Peyer's patch (tissue), 4 donors: ENCODE measurements at places on chromosomes 1 and 21. TPM values are rescaled to one million over a fixed set of nuclear protein-coding genes. Genes with fewer than 3 reads are reported as not detected.

DNA sequence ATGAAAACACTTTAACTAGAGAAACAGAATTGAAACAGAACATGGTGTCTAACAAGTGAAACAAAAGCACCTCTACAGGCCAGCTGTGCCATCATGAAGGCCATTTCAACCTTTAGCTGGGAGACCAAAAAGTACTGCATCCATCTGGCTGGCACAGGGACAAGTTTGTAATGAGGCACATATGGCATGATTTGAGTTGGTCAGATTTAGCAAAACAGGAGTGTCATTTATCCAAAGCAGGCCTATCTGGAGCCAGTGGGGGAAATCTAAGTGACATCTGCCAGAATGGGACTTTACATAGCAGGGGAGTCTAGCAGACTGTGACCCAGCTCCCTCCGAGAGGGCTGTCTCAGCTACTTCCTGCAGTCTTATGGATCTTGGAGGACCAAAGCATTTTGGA is 51.9 kb downstream of the DNTTIP2 start:
- no peaks in the 10 kb centered on the region for H3K27me3 ChIP-seq
- DNase-seq = no peak
- no peaks in the 10 kb centered on the region for H3K36me3 ChIP-seq

DNA sequence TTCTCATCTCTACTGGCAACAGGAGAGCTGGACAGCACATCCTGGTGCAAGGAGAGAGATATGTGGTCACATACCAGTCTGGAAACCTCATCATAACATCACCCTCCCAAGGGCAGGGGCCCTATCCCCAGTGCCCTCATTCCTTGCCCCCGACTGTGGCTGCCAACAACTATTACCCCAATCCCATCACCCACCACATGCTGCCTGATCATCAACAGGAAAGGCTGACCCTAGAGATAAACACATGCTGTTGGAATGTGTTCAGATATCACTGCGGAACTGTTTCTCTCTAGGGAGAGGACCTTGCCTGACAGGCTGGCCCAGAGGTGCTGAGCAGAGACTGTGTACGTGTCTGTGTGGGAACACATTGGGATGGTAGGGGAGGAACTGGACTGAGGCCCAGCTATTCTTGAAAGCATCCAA is 4.5 kb upstream of the INKA2 start:
- H3K36me3 ChIP-seq = no peaks in the 10 kb centered on the region
- no peak for DNase-seq
- H3K4me3 ChIP-seq = no peak overlapping the region
- peak overlapping the region; percentile 20 for H3K27ac ChIP-seq

DNA sequence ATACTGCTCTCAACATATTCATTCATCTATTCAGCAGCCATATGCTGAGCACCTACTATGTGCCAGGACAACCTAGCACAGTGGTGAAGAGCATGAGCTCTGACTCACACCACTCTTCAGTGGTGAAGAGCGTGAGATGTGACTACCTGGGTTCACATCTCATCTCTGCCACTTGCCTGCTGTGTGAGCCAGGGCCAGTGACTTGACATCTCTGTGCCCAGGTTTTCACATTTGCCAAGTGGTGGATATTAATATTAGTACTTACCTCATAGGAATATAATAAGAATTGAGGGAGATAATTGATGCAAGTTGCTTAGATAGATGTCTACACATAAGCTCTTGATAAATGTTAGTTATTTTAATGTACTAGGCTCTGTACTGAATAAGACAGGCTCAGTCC is 488.9 kb downstream of the PTPRU start:
- no peaks in the 10 kb centered on the region for H3K27me3 ChIP-seq
- no peaks in the 10 kb centered on the region for H3K36me3 ChIP-seq
- no peak for DNase-seq
- H3K27ac ChIP-seq = no peak overlapping the region
- H3K4me1 ChIP-seq = no peaks in the 10 kb centered on the region

DNA sequence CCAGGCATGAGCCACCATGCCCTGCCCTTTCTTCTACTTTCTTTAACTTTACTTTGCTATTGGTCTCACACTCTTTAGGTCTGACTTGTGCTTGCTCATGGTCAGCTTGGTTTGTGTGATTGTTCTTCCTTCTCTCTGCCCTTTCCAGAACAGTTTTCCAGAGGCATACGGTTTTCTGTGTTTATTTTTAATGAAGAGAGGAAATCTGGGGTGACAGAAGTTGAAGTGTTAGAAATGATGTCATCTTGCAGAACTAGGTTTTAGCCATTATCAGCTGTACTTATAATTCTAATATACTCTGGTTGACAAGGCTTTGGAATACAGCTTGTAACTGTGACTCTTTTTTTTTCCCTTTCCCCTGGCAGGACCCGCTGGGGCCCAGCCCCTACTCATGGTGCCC is 14.4 kb downstream of the AGO3 start:
- no peak overlapping the region for H3K27ac ChIP-seq
- no peaks in the 10 kb centered on the region for H3K4me1 ChIP-seq
- DNase-seq = no peak
- H3K27me3 ChIP-seq = no peaks in the 10 kb centered on the region

- no peaks in the 10 kb centered on the region for H3K36me3 ChIP-seq
- no peak overlapping the region for H3K27ac ChIP-seq
- no peak overlapping the region for H3K4me3 ChIP-seq
- peaks cover 3% of the 10 kb centered on the region for H3K4me1 ChIP-seq
- no peak for DNase-seq
Observed at GRCh38 chr1:213055767-213056166, 4.7 kb downstream of the RPS6KC1 start.

DNA sequence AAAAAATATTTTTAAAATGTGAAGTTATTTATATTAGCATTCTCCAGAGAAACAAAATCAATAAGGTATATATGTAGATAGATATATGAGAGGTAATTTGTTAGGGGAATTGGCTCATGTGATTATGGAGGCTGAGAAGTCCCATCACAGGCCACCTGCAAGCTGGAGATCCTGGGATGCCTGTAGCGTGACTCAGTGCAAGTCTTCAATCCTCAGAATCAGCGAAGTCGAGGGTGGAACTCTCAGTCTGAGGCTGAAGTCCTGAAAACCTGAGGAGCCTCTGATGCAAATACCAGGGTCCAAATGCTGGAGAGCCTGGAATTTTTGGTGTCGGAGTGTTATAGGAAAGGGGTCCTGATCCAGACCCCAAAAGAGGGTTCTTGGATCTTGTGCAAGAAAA is 658.5 kb downstream of the USP25 start:
- no peak overlapping the region for H3K27ac ChIP-seq
- H3K4me3 ChIP-seq = no peak overlapping the region
- no peaks in the 10 kb centered on the region for H3K36me3 ChIP-seq
- H3K4me1 ChIP-seq = no peaks in the 10 kb centered on the region

DNA sequence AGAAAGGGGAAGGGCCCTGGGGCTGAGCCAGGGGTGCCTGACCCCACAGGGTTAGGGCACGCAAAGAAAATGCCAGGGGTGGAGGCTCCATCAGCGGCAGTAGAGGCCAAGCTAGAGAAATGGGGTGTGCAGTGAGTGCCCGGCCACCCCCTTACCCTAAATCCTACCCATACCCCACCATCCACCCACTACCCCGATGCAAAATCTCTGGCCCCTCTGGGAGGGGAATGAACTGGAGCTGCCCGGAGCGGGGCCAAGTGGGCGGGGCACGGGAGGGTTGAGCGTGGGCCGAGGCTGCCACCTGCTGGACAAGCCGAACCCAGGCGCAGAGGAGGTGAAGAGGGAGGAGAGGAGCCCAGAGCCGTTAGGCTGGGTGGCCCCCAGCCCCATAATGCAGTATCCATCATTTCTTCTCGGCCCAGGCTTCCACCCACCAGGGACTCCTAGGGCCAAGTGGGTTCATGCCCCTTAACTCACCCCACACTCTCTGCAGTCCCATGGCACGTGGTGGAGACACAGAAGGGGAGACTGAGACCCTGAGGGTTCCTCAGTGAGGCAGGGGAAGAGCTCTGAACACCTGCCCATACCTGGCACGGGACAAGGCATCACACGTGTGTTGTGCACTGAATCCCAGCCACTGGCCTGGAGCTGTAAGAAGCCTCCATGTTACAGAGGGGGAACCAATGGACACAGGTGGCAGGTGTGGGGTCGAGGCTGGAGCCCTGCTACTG is 1.4 kb upstream of the C1QC start:
- DNase-seq = peak; percentile 57
- H3K4me1 ChIP-seq = no peaks in the 10 kb centered on the region
- H3K4me3 ChIP-seq = no peak overlapping the region
- no peaks in the 10 kb centered on the region for H3K27me3 ChIP-seq
- H3K27ac ChIP-seq = no peak overlapping the region
- no peaks in the 10 kb centered on the region for H3K36me3 ChIP-seq

- no peak overlapping the region for H3K4me3 ChIP-seq
- H3K27me3 ChIP-seq = no peaks in the 10 kb centered on the region
- H3K27ac ChIP-seq = no peak overlapping the region
- DNase-seq = no peak
- no peaks in the 10 kb centered on the region for H3K36me3 ChIP-seq
Observed at GRCh38 chr1:40633523-40633922, 32.0 kb downstream of the RIMS3 start.

- DNase-seq = peak; percentile 96
- H3K4me3 ChIP-seq = no peak overlapping the region
- H3K27ac ChIP-seq = peak overlapping the region; percentile 94
Observed at GRCh38 chr1:23528250-23528978, 2.6 kb downstream of the E2F2 start.

DNA sequence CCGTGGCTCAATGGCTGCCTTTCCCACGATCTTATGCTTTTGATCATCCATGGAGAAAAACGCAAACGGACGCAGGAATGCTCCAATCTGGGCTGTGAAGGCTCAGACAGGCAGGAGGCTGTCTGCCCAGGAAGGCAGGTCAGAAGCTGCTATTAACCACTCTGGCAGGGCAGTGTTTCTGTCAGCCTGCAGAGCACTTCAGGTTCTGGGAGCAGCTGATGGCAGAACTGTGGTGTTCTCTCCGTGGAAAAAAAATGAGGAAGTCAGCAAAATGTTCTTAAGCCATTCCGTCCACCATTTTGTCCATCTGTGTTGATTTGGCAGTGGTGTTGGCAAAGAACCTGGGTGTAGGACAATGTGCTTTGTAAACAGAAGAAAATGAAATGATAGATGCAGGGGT is 91.7 kb downstream of the SIM2 start:
- no peaks in the 10 kb centered on the region for H3K4me1 ChIP-seq
- no peak for DNase-seq
- H3K4me3 ChIP-seq = no peak overlapping the region
- H3K27me3 ChIP-seq = no peaks in the 10 kb centered on the region

GRCh38 chr1:234108921-234109320 is 204.4 kb downstream of the SLC35F3 start:
- H3K4me3 ChIP-seq = no peak overlapping the region
- H3K36me3 ChIP-seq = no peaks in the 10 kb centered on the region
- no peak for DNase-seq
- H3K27me3 ChIP-seq = no peaks in the 10 kb centered on the region

DNA sequence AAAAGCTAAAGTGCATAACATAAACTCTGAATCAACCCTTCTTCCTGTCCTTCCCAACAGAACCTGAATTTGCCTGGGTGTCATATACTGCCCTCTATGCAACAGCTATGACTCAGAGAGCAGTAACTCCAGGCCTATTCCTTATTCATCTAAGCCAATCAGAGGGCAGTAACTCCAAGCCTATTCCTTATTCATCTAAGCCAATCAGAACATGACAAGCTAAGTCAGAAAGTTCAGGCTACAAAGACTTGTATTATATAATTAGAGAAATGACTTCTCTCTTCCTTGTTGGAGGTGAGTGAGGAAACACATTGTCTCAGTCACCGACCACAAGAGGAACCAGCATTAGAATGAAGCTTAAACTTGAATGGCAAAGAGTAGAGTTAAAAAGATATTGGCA is 26.2 kb upstream of the TADA1 start:
- DNase-seq = no peak
- H3K27me3 ChIP-seq = no peaks in the 10 kb centered on the region
- H3K4me1 ChIP-seq = no peaks in the 10 kb centered on the region
- H3K4me3 ChIP-seq = no peak overlapping the region
- no peak overlapping the region for H3K27ac ChIP-seq

- H3K36me3 ChIP-seq = no peaks in the 10 kb centered on the region
- no peak overlapping the region for H3K27ac ChIP-seq
- DNase-seq = no peak
- peaks cover 10% of the 10 kb centered on the region for H3K4me1 ChIP-seq
- H3K27me3 ChIP-seq = no peaks in the 10 kb centered on the region
Observed at GRCh38 chr1:208089761-208090370, 154.3 kb downstream of the PLXNA2 start.

DNA sequence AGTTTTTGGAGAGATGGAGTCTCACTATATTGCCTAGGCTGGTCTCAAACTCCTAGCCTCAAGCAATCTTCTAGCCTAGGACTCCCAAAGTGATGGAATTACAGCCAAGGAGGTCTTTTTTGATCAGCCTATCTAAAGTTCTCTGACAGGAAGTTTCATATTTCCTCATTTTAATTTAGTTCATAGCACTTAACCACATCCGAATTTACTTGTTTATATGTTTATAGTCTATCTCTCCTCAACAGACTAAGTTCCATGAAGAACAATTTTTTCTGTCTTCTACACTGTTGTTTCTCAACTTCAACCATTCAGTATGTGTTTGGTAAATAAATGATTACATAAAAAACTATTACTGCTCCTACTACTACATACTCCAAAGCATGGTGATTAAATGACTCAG is 47.9 kb downstream of the GON4L start:
- peaks cover 67% of the 10 kb centered on the region for H3K36me3 ChIP-seq
- no peaks in the 10 kb centered on the region for H3K27me3 ChIP-seq

DNA sequence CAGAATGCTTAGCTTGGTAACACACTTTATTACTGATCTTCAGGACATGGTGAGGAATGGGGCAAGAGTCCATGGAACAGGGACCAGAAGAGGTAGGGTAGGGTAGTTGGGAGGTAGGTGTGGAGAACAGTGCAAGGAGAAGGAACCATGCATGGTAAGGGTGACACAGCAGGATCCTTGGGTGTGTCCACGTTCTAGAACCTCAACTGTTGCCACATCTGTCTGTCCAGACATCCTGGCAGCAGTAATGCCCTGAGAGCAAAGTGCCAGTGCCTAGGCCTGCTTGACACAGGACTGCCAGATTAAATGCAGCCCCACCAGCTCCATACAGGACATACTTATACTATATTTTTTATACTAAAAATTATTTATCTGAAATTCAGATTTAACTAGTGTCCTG is 13.9 kb downstream of the DMAP1 start:
- H3K4me1 ChIP-seq = no peaks in the 10 kb centered on the region
- no peak overlapping the region for H3K4me3 ChIP-seq
- H3K36me3 ChIP-seq = no peaks in the 10 kb centered on the region
- H3K27me3 ChIP-seq = no peaks in the 10 kb centered on the region

- no peaks in the 10 kb centered on the region for H3K27me3 ChIP-seq
- no peak for DNase-seq
- H3K27ac ChIP-seq = no peak within 1 kb of the TSS
- no peaks in the 10 kb centered on the region for H3K4me1 ChIP-seq
- H3K4me3 ChIP-seq = no peak within 1 kb of the TSS
- H3K36me3 ChIP-seq = no peaks in the 10 kb centered on the region
Observed at GRCh38 chr1:6045561-6045960, at the start of gene KCNAB2. Gene KCNAB2 (plus strand): TSS chr1:6045888. CDS start chr1:6051537, 5,649 bp downstream.

The SFT2D2 gene
- 47.6 TPM for total RNA-seq

The CELA3A gene
- total RNA-seq = not detected

The TRMT1L gene
- total RNA-seq = 8.4 TPM

The ANGPTL7 gene
- not detected for total RNA-seq
